ENCODE measurements at places on chromosomes 3 and 15. TPM values are rescaled to one million over a fixed set of nuclear protein-coding genes. Genes with fewer than 3 reads are reported as not detected.

GRCh38 chr15:45181491-45182285 is 6.1 kb downstream of the SHF start:
- no peak for DNase-seq

DNA sequence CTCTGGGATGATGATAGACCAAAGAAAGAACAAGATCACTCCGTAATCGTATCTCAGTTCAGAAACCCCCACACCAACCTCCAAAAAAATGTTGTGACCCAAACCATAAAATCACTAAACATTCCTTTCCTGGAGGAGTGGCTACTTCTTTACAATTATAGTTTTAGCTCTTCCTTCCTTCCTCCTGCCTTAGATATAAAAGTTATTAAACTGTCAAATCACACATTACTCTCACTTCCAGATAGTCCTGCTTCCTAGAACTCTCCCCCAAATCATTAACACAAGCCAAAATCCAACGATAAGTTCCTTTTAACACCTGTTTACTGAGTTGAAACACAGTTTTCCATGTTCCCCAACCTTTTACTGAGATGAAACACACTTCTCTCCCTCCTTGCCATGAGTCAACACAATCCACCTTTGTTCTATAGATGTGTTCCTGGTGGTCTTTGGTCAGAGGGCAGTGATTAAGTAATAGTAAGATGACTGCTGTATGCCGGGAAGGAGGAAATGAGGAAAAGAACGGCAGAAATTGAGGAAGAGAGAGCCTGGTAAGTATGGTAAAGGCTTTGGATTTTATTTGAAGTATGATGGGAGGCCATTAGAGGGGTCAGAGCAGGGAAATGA is 8.3 kb upstream of the CRYGS start:
- DNase-seq, result no peak

DNA sequence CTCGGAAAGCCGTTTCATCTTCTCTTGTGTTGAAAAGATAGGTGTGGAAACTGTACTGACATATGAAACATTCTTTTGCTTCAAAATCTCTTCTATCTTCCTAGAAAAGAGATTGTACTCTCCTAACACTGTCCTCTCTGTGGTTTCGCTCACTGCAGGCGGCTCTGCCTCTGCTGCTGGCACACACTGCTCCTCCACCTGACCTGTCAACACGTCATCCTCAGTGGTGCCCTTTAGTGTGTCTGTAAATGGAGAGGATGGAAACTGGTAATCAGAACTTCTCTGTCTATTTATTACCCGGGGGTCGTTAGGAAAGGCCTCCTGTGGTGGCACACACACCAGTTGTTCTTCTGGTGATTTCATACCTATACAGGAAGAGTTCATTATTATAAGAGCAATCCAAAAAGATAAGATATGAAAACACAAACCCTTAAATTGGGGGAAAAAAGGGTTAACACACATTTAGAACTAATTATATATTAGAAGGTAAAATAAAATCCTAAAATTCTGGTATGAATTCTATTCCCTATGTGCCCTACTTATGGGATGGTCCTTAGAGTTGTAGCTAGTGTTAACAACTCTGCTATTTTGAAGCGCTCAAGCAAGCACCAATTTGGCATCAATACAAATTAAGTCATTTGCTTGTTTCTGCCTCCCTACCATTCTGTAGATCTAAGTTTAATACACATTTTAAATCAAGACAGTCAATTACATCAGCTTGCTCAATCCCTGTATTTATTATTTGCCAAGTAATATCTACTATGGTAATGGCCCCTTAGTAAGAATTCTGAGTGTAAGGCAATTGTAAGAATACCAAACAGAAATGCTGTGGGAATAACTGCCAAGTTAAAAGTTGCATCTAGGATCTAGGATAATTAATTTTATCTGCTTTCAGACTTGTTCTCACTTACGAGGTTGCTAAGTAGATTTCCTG is 49.2 kb downstream of the TASOR start:
- DNase-seq, result no peak

DNA sequence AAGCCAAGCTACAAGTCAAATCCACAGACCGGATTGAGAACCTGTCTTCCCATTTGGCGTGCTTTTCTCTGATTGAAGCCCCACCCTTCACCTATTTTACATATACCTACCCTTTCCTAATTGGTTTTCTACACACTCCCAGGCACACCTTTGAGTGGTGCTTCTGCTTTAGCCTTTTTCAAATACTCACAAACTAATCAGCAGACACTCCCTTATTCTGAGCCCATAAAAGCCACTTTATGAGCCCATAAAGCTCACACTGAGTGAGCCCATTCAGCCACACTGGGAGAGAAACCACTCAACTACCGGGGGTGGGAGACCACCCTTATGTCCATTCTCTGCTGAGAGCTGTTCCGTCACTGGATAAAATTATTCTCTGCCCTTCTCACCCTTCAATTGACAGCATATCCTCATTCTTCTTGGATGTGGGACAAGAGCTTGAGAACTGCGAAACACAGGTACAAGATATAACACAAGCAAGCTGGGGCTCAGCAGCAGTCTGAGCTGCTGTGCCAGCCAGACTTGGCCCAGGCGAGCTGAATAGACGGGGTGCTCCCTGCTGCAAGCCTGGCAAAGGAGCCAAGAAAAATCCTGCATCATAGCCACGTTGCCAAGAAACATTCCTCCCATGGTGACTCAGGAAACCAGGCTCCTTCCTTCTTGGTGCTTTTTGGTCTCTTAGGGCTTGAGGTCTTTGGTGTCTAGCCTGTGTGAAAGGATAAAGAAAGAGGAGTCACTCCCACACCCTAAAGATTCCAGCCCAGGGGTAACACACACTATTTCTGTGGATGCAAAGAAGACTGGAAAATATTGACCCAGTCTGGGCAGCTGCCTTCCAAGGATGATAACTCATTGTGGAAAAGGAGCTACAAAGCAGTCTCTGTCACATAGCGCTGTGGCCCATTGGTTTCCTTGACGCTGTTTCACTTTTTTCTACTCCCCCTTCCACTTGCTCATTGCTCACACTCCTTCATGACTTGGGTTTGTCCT is 609.7 kb downstream of the MCTP2 start:
- DNase-seq, result no peak

GRCh38 chr3:18334837-18335601 is 90.1 kb downstream of the SATB1 start:
- DNase-seq, result no peak

DNA sequence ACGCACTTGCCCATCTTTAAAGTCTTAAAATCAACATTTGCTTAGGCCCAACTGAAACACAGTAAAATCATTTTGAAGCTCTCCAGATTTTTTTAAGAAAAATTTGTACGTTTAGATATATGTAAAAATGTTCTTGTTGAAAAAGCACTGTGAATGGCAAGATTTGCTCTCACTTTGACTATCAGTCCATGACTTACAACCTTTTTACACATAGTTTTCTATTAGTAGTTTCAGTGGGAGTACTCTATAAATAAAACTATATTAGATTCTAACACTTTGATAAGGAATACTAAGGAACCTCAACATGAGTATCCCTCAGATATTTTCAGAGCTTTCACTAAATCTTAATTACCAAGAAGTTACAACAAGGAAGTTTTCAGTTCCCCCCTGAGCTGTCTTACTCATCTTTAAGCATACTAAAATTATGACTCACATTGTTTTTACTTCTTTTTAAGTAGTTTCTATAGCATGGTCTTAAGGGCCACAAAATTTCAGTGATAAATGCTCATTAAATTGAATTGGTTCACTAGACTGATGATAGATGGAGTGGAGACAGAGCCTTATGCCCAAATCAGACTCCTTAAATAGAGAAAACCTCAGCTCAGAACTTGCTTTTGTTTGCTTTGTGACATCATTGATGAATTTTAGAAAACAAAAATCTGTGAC is 31.6 kb upstream of the RAP2B start:
- DNase-seq, result no peak

- DNase-seq, result no peak
Measured at GRCh38 chr3:11021611-11022011, 29.1 kb downstream of the SLC6A1 start.

- DNase-seq, result no peak
Measured at GRCh38 chr3:14388201-14388600, 14.2 kb upstream of the SLC6A6 start.

DNA sequence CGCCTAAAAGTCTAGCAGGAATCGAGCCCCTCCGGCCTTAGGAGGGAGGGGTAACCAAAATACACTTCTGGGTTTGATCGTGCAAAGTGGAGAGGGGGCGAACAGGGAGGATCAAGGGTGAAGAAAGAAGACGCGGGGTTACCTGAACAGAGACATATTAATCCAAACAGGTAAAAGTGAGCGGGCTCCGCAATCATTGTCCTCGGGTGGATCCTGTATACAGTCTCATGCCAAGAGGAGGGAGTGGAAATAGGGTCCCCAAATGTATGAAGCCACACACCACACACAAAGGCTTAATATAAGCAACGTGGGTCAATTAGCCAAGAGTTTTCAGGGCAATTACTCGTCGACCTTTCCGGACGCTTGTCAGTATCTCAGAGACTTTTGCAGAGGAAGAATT is 749.5 kb downstream of the ROBO1 start:
- DNase-seq, result no peak

- no peak for DNase-seq
Measured at GRCh38 chr3:89358281-89358680, 250.9 kb downstream of the EPHA3 start.

GRCh38 chr3:176697284-176697889 is 499.9 kb downstream of the TBL1XR1 start:
- no peak for DNase-seq

DNA sequence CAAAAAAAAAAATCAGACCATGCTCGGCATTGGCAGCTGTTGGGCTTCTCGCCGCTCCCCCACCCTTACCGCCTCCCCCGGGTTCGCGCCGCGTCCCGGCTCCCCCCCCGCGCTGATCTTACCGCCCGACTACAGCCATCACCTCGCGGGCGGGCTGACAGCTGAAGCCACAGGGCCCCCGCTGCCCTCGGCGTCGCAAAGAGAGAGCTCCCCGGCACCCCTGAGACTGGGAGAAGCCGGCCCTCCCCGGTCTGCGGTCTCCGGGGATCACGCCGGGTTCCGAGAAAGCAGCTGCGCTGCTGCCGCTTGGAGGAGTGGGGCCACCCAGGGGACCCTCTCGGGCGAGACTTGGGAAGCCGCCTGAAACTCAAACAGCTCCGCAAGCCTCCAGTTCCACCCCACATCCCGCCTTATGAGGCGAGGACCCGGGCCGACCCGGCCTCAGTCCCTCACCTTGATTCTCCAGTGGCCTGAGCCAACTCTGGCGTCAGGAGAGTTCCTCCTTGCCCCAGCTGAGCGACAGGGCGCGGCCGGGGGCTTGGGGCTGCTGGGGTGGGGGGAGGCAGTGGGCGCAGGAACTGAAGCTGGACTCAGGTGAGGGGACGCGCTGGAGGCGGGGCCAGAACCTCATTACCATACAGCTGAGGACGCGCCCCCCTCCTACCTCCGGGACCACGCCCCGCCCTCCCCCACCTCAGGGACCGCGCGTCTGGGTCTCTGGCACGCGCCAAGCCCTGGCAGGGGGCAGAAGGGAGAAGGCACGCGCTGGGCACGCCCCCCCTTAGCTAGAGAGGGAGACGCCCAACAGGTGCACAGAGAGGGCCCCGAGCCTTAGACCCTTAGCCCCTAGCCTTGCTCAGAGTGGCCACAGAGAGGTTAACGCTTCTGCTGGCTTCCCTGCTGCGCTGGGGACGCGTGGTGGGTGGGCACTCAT is 1.0 kb upstream of the DLL4 start:
- no peak for DNase-seq

SEMA7A gene
- 5.3 TPM for total RNA-seq

GFM1 gene
- 63.1 TPM for total RNA-seq

LRRC31 gene
- not detected for total RNA-seq

MYO5C gene
- total RNA-seq, result 11.6 TPM

Measured in urinary bladder (tissue), 4 donors.